ENCODE measurements at places on chromosomes 1 and 21.

DNA sequence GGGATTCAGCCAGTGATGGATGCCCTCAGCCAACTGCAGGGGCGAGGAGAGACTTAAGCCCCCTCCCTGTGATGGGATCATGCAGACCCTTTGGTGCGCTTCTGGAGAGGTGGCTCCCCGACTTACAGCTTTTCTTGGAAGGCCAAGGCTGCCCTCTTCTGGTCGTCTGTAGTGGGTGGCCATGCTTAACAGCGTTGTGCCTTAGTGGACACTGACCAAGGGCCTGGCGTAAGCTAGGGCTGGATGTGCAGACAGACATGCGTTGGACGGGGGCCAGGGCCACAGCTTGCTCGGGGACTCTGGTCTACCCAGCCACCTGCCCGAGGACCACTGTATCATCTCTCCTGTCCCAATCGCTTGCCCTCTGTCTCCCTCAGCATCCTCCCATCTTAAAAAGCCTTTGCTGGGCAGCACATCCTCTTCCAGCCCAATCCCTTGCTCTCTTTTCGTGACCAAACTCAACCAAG is 5.5 kb downstream of the AZIN2 start:
- DNase-seq, result no peak

DNA sequence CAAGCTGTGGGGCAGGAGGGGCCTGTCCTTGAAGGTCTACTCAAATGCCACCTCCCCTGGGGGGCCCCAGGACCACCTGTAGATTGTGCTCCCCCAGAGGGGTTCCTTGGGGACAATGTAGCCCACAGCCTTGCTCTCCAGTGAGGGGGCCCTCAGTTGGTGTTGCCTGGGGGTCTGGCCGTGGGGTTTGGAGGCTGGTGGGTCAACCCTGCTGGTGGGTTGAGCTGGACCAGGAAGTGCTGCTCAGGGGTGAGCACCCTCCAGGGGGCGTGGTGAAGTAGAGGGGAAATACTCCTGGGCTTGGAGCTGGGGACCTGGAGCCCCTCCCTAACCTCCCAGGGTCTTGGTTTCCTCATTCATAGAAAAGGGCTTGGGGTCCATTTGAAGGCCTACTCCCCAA is 143.6 kb upstream of the WNT4 start:
- no peak for DNase-seq

- DNase-seq, result no peak
These were observed 131.5 kb upstream of the EDN2 start for GRCh38 chr1:41615981-41616380.

GRCh38 chr1:181140398-181140797 is 51.9 kb downstream of the IER5 start:
- no peak for DNase-seq

DNA sequence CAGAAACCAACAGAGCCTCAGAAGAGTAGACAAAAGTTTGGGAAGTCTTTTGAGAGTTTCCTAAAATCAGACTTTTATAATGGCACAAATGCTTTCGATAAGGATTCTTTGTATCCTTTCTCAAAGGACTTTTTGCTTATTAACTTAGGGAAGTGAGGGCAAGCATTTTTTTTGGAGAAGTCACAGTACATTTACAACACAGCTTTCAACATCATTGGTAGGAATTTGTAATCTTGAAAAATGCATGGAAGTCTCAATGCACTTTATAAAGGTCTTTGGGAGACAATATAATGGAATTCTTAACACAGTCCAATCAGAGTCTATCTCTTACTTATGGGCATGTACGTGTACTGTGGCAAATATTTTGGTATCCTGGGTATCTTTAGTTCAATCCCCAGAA is 325.8 kb upstream of the NR5A2 start:
- DNase-seq, result no peak

GRCh38 chr1:228343191-228343661 is 63.4 kb downstream of the TRIM11 start:
- no peak for DNase-seq

- no peak for DNase-seq
These were observed 9.8 kb downstream of the COL8A2 start for GRCh38 chr1:36115200-36115669.

GRCh38 chr1:165854101-165854845 is 26.9 kb downstream of the UCK2 start:
- DNase-seq, result no peak
